DMS 273 treated with DMSO at 0.1 percent for 48 hours (cell line): ENCODE measurements at places on chromosomes 12 and 14.

GRCh38 chr14:54490445-54491175 lies 1.8 kb upstream of the GMFB start:
- DNase-seq: no peak

DNA sequence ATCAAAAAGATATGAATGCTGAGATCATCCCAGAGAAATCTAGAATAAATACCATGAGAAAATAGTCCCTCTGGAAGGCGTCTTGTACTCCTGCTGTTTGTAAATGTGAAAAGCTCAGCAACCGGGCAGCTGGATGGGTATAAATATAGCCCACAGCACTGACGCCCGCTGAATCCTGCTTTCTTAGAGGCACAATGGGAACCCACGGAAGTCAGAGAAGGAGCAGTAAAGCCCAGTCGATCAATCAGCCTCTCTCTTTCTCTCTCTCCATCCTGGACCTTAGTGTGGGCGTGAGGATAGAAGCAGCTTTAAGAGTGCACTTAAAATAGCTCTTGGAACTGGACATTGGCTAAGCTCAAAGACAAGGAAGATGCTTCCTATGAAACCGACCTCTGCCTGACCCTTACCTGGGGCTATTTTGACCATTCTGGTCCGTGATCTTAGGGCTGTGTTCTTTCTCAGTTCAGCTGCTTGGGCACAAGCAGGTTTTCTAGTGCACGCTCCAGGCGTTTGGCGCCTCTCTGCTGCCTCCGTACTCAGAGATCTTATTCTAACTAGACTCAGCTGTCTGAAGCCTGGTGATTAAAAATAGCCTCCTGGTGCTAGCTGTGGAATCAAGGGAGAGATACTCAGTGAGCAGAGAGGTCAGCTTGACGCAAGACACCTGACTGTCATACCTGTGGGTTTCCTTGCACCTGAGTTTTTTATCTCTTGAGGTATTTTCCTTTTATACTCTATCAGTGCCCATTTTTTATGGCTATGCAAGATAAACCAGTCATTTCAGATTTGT lies 144.6 kb downstream of the ETV6 start:
- DNase-seq: no peak

- no peak for DNase-seq
Observed at GRCh38 chr14:70662816-70663215, 21.1 kb downstream of the TTC9 start.

GRCh38 chr12:124814741-124815613 lies 48.7 kb downstream of the SCARB1 start:
- no peak for DNase-seq

GRCh38 chr12:4178424-4179170 lies 95.0 kb upstream of the CCND2 start:
- DNase-seq: no peak
